ENCODE measurements at places on chromosomes 3 and 15. TPM values are rescaled to one million over a fixed set of nuclear protein-coding genes. Genes with fewer than 3 reads are reported as not detected.

Gene ERICH6
- total RNA-seq: not detected

Gene SOX14
- total RNA-seq: 0.70 TPM

Gene VEPH1
- total RNA-seq: 9.2 TPM

Gene TLR9
- not detected for total RNA-seq

Gene DUOX1
- 2.1 TPM for total RNA-seq
